Fibroblast of skin of right biceps (primary cell): ENCODE measurements at places on chromosomes 16 and 17.

DNA sequence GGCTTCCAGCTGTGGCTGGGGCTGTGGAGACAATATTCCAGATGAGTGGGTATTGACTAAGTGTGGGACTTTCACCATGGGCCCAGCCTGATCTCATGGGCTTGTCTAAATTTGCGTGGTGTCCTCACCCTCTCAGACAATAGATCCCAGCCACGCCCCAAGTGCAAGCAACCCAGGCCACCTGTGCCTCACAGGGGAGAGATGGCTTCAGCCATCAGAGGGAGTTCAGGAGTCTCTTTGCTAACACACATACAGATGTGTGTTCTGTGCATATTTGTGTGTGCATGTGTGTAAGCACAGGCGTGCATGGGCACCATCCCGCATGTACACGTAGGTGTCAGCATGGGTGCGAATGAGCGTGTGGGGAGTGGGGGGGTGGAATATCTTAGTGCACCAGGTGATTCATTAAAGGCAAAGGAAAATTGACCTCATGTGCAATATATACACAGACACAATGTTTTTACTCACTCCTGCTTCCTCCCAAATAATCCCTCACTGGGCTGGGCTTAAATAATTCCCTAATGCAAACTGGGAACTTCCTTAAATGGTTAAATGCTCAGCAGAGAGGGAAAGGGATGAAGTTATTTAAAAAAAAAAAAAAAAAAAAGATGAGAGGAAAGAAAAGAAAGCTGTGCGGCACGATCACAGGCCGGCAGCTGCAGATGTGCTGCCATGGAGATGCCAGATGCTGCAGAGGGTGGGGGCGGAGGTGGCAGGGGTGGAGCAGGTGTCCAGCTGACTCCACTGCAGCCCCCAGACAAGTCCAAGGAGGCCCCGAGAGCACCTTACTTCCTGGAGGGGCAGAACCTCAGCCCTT is 24.0 kb upstream of the CDC42EP4 start:
- DNase-seq, result no peak

- peak; percentile 58 for DNase-seq
Observed at GRCh38 chr16:80466024-80466987, 74.5 kb upstream of the DYNLRB2 start.

DNA sequence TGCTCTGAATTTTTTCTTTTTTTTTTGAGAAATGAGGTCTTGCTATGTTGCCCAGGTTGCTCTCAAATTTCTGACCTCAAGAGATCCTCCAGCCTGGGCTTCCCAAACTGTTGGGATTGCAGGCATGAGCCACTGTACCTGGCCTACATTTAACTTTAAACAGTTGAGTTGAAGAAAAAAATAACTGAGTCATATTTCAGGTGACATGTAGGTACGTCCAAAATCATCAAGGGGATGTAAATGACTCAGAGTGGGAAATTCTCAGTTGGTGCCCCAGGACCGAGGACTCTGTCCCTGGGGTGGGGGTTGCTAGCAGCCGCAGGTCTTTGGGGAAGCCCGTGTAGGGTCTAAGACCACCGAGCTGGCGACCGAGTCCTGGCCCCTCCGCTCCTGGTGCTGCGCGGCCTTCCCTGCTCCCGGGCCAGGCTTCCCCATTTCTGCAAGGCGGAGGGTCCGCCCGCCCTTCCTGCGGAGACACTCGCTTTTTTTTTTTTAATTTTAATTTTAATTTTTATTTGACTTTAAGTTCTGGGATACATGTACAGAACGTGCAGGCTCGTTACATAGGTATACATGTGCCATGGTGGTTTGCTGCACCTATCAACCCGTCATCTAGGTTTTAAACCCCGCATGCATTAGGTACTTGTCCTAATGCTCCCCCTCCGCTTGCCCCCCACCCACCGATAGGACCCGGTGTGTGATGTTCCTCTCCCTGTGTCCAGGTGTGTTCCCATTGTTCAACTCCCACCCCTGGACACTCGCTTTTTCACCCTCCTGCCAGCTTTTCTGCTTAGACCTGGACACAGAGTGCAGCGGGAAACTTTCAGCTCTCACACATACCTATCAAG is 12.7 kb upstream of the N4BP1 start:
- DNase-seq, result no peak

DNA sequence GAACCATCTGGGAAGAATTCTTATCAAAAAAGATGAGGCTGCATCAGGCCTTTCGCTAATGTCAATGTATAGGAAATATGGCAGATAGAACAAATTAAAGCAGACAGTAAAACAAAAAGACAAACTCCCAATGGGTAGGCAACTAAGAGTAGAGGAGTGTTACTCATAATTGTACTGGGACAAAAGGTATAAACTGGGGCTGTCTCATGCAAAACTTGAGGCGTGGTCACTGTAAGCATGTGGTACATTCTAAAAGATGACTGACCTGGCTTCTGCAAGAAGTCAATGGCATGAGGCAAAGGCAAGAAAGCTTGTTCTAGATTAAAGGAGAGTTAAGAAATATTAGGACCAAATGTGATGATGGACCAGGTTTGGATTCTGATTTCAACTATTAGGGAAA is 26.7 kb downstream of the SMIM36 start:
- DNase-seq, result no peak

GRCh38 chr16:81992859-81993258 is 18.4 kb downstream of the SDR42E1 start:
- no peak for DNase-seq

GRCh38 chr16:57626420-57627170 is 1.8 kb upstream of the ADGRG1 start:
- DNase-seq, result no peak

- no peak for DNase-seq
Observed at GRCh38 chr16:4925791-4926190, 11.2 kb downstream of the PPL start.

GRCh38 chr17:80826955-80827645 is 164.5 kb upstream of the CHMP6 start:
- DNase-seq, result peak; percentile 95

- DNase-seq, result no peak
Observed at GRCh38 chr16:12184419-12184917, 207.9 kb downstream of the SNX29 start.

DNA sequence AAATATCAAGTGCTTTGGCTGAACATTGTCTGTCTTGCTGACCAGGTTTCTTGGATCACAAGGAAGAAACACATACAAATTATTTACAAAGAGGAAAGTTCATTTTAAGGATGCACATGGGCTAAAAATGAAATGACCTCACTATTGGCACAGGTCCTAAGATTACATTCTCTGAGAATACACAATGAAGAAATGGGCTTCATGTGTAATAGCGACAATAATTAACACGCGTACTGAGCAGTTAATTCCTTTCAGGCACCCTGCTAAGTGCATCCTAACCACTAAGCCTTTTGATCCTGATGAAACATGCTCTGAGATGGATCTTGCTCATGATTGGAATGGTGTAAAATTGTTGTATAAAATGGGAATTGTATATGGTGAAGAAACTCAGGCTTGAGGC is 429.0 kb downstream of the HS3ST4 start:
- DNase-seq, result no peak

DNA sequence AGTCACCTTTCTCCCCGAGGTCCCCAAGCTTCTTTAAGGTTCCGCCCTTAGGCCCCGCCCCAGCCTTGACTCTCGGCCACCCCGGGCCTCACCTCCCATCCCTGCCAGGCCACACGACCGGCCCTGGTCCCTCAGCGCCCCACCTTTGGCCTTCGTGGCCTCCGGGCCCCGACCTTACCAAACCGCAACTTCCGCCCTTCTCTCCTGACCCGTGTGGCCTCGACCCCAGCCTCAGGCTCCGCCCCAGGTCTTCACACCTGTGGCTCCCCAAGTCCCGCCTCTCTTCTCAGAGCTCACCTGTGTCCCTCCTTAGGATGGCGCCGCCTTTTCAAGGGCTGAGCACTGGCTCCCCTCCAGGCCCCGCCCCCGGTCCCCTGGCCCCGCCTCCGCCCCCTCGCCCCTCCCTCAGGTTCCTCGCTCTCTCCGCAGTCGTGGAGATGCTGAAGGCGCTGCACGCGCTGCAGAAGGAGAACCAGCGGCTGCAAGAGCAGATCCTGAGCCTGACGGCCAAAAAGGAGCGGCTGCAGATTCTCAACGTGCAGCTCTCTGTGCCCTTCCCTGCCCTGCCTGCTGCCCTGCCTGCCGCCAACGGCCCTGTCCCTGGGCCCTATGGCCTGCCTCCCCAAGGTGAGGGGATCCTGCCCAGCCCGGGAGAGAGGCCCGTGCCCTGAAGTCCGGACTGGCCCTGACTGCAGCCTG is 10.0 kb upstream of the CISD3 start:
- no peak for DNase-seq

- no peak for DNase-seq
Observed at GRCh38 chr17:61464843-61465180, 12.6 kb downstream of the TBX4 start.

- DNase-seq, result no peak
Observed at GRCh38 chr17:79012563-79013134, 3.1 kb upstream of the CANT1 start.

GRCh38 chr17:50360486-50361115 is 12.4 kb downstream of the MRPL27 start:
- DNase-seq, result no peak

DNA sequence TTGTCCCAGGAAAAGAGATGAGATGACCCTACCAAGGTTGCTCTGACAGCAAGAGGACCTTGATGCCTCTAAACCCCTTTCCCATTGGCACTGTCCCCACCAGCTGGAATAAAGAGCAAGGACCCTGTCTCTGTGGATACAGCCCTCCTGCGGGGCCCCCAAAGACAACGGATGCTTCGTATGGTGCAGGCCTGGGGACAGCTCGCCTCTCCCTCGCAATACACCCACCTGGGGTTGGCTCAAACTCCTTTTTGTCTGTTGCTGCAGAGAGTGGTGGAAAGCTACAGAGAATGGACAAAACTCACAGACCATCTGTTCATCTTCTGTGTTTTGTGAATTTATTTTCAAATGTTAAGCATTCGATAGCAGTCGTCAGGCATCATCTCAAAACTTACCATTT is 27.6 kb upstream of the CACNG3 start:
- no peak for DNase-seq

GRCh38 chr16:56203052-56203451 is 11.8 kb downstream of the GNAO1 start:
- peak; percentile 23 for DNase-seq

DNA sequence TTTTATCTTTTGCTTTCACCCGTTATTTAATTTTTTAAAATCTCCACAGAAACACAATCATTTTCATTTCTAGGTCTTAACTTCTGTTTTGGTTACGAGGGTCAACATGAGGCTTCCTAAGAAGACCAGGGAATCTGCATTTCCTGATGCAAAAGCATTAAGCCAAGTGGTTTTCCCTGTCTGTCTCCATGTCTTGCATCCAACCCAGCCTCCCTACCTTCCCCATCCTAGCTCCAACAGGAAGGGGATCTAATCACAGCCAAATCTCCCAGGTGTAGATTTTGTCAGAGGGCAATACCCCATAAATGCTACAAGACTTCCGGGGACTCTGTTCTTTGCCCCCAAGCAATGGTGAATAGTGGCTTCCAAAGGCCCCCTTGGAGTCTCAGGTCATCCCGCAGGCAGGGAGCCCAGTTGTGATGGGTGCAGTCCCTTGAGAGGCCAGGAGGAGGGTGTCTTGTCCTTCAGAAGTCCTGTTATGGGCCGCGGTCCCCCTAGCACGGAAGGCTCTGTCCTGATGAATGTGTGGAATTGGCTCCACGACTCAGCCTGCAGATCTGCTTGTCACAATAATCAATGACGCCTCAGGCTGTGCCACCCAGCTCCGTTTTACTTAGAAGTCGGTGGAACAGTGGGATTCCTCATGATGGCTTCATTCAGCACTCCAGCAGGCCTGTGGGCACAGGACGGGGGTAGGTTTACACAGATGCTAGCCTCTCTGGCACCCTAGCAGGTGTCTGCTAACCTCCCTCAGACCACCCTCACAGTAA is 141.1 kb downstream of the RGS9 start:
- peak; percentile 75 for DNase-seq

GRCh38 chr17:2685696-2686095 is 25.9 kb downstream of the CLUH start:
- no peak for DNase-seq

- peak; percentile 59 for DNase-seq
Observed at GRCh38 chr16:30941600-30942425, 7.1 kb upstream of the ORAI3 start.

- no peak for DNase-seq
Observed at GRCh38 chr17:55298111-55298730, 33.5 kb downstream of the HLF start.

GRCh38 chr16:53220585-53220984 is 165.8 kb downstream of the CHD9 start:
- peak; percentile 31 for DNase-seq

GRCh38 chr17:7225711-7226331 is 6.1 kb downstream of the ACADVL start:
- no peak for DNase-seq

DNA sequence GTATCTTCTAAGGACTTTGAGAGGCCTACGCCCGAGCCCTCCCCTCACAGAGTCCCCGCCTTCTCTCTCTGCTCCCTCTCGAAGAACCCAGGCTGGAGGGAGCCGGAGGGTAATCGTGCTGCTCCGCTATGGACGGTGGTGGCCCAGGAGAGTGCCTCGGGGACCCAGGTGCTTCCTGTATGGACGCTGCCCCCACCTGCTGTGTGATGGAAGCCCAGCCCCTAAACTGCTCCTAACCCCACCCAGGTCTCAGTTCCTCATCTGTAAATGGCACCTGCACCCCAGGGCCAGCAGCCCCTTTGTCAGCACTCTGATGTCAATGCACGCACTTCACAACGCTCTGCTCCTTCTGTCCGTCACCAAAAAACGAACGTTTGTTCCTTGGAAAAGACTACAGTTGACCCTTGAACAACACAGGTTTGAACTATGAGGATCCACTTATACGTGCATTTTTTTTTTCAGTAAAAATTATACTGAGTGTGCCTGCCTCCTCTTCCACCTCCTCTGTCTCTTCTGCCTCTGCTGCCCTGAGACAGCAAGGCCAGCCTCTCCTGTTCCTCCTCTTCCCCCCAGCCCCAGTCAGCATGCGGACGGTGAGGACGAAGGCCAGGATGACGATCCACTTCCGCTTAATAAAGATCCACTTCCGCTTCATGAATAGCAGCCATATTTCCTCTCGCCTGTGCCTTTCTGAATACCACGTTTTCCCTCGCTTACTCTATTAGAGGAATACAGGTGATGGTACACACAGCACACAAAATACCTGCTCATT is 118.3 kb downstream of the BANP start:
- no peak for DNase-seq

GRCh38 chr17:36470499-36470898 is 16.0 kb upstream of the ZNHIT3 start:
- DNase-seq, result no peak

DNA sequence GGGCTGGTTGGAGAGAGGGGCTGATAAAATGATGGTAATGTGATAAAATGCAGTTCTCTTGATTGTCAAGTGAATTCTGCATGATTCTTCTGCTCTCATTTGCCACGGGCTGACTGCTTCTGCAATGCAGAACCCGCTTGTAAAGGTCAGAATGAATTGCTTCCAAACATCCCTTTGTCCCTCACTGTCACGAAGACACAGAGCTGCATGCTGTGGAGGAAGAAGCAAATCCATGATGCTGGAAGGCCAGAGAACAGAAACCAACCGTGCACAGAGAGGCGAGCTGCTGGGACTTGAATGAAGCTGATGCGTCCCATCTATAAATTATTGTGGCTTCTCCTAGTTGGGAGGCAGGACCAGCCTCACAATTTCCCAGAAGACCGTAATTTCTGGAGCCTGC is 171.6 kb downstream of the PRKCB start:
- DNase-seq, result no peak
